ENCODE measurements at places on chromosomes 3 and 15. TPM values are rescaled to one million over a fixed set of nuclear protein-coding genes. Genes with fewer than 3 reads are reported as not detected.

Gene ZNF774
- 1.2 TPM for total RNA-seq

Gene HIGD2B
- total RNA-seq = 0.32 TPM

Gene MRPL3
- total RNA-seq = 168 TPM

Gene WDR93
- not detected for total RNA-seq

Gene KBTBD13
- total RNA-seq = not detected

GRCh38 chr3:869734-870133, 223.1 kb upstream of the CNTN6 start:
- no peak for DNase-seq
- H3K4me1 ChIP-seq = no peaks in the 10 kb centered on the region
- no peak overlapping the region for H3K4me3 ChIP-seq

- H3K27me3 ChIP-seq = no peaks in the 10 kb centered on the region
- peaks cover 44% of the 10 kb centered on the region for H3K4me1 ChIP-seq
- no peak overlapping the region for H3K27ac ChIP-seq
- peaks cover 2% of the 10 kb centered on the region for H3K36me3 ChIP-seq
- no peak overlapping the region for H3K4me3 ChIP-seq
Observed at GRCh38 chr3:113560831-113561623, 28.7 kb downstream of the SIDT1 start.

DNA sequence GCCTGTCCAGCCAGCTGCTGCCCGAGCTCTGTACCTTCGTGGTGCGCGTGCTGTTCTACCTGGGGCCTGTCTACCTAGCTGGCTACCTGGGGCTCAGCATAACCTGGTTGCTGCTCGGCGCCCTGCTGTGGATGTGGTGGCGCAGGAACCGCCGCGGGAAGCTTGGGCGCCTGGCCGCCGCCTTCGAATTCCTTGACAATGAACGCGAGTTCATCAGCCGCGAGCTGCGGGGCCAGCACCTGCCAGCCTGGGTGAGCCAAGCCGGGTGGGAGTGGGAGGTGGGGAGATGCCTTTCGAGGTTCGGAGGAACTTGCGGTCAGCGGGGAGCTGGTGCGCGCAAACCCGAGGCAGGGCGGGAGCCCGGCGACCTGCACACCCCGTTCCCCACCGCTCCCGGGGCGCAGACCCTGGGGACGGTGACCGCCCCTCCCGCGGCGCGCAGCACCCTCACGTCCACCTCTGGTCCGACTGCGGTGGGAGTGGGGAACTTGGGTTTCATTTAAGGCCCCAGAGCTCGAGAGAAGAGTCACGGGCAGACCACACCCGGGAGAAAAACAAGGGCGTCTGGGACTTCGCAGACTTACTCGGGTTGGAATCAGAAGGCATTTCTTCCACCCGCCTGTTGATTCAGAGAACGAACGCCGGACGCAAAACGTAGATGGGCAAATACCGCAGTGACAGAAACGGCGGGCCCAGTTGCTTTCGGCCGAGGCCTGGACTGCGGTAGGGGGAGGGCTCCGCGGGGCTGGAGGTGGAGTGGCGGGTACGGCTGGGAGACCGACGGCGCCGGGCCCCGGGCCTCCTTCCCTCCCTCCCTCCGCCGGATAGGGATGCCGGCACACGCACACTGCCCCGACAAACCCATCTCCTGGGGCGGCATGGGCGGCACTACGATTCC, 708 bp downstream of the ESYT3 start:
- peak overlapping the region; percentile 44 for H3K4me3 ChIP-seq
- peaks cover 42% of the 10 kb centered on the region for H3K27me3 ChIP-seq
- no peak overlapping the region for H3K27ac ChIP-seq
- DNase-seq = peak; percentile 14

DNA sequence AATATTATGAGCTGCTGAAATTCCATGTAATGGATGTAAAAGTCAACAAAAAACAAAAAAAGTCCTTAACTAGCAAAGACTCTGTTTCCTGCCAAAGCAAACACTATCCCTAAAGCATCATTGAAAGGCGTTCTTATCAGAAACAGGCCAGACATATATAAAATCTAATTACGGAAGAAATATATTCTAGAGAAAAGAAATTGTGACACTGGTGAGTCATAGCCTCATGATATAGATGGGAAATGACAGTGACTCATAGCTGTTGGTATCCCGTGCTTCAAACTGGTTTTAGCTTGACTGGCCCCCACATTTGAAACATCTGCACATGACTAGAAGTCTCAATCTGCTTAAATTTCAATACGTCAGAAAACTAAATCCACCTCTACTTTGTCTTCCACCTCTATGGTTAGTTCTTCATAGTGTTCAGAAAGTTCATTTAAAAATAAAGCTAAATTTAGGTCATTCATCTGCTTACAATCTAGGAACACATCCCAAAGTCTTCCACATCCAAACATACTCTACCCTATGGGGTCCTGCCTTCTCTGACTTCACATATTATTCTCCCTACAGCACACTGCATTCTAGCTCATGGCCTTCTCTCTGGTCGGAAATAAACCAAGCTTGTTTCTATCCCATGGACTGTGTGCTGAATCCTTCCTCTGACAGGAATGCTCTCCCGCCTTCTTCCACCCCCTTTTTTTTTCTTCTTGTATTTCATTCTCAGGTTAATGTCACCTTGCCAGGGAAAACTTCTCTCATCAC, 456.3 kb upstream of the ARRDC4 start:
- H3K27me3 ChIP-seq = no peaks in the 10 kb centered on the region
- H3K4me1 ChIP-seq = no peaks in the 10 kb centered on the region
- no peak overlapping the region for H3K27ac ChIP-seq
- no peak for DNase-seq
- no peaks in the 10 kb centered on the region for H3K36me3 ChIP-seq

- H3K4me3 ChIP-seq = no peak overlapping the region
- H3K27ac ChIP-seq = peak overlapping the region; percentile 55
- H3K36me3 ChIP-seq = peaks cover 21% of the 10 kb centered on the region
- H3K27me3 ChIP-seq = no peaks in the 10 kb centered on the region
- DNase-seq = no peak
- peaks cover 41% of the 10 kb centered on the region for H3K4me1 ChIP-seq
Observed at GRCh38 chr15:44296625-44297524, 8.4 kb downstream of the GOLM2 start.

DNA sequence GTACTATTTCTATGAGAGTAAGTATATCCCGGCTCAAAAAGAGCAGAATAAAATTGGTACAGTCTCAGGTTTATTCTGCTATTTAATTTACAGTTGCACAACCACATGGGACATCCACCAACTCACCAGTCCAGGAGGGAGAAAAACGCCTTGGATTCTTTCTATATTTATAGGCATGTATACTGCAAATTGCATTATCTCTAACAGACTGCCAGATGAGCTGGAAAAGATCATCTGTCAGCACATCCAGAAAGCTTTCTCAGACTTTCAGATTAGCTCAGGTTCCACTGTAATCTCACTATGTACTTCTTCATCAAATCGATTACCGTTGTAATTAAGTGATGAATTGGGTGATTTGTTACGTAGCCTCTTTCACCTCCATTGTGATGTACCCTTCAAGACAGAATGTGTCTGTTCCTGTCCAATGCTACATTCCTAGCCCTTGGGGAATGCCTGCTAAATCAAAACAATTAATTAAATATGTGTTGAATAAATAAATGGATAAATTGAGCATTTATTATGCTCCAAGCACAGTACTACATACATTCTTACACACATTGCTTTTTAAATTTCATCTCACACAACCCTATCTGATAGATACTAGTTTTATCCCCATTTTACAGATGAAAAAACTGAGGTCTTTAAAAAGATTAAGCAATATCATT, 38.1 kb upstream of the TMC3 start:
- no peak overlapping the region for H3K4me3 ChIP-seq
- H3K27me3 ChIP-seq = peaks cover 7% of the 10 kb centered on the region
- H3K36me3 ChIP-seq = no peaks in the 10 kb centered on the region
- H3K4me1 ChIP-seq = peaks cover 9% of the 10 kb centered on the region
- DNase-seq = no peak

- H3K4me1 ChIP-seq = peaks cover 2% of the 10 kb centered on the region
- H3K27me3 ChIP-seq = peaks cover 19% of the 10 kb centered on the region
- H3K36me3 ChIP-seq = no peaks in the 10 kb centered on the region
- no peak for DNase-seq
- no peak overlapping the region for H3K27ac ChIP-seq
Observed at GRCh38 chr3:194062830-194063229, 73.1 kb upstream of the HES1 start.

GRCh38 chr3:153970047-153970446, 151.1 kb upstream of the ARHGEF26 start:
- H3K4me1 ChIP-seq = no peaks in the 10 kb centered on the region
- H3K36me3 ChIP-seq = no peaks in the 10 kb centered on the region
- H3K4me3 ChIP-seq = no peak overlapping the region
- H3K27ac ChIP-seq = no peak overlapping the region
- peaks cover 7% of the 10 kb centered on the region for H3K27me3 ChIP-seq

DNA sequence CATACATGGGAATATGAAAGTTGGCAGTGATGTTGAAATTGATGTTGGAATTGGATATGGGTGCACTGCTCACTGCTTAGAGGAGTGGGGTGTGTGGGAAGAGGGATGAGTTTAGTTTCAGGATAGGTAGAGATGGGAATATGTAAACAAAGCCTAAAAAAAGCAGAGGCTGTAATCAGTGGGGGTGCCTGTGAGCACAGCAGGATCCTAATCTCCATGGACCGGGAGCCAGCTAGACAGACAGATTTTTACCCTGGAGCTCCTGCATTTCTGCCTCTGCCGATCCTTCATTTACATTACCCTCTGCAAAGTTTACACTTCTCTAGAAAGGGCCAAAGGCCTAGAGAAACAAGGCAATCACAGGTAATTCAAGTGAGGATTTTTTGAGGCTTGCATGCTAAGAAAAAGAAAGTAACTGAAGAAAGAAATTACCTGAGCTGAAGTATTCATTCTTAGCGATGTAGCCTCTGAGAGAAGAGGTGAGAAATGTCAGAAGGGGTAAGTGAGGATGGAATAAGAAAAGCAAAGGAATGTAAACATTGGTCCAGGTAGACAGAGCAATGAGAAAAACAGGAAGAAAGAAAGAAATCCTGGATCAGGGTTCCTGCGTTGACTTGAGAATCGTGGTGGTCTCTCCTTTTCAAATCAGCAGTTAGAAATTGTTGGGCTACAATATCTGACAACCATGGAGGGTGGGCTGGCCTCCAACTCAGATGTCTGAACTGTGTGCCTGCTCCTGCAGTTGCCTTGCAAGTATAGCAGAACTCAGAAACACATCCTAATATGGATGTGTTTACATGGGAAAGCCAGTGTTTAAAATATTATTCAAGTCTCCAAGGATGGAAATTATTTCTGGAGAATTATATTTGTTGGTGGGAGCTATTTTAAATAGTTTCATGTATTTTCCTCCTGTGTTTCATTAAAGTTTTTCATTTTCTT, 79.8 kb downstream of the CRTC3 start:
- no peaks in the 10 kb centered on the region for H3K27me3 ChIP-seq
- no peak overlapping the region for H3K27ac ChIP-seq
- peaks cover 14% of the 10 kb centered on the region for H3K36me3 ChIP-seq
- no peak overlapping the region for H3K4me3 ChIP-seq
- DNase-seq = no peak
- H3K4me1 ChIP-seq = peaks cover 16% of the 10 kb centered on the region

DNA sequence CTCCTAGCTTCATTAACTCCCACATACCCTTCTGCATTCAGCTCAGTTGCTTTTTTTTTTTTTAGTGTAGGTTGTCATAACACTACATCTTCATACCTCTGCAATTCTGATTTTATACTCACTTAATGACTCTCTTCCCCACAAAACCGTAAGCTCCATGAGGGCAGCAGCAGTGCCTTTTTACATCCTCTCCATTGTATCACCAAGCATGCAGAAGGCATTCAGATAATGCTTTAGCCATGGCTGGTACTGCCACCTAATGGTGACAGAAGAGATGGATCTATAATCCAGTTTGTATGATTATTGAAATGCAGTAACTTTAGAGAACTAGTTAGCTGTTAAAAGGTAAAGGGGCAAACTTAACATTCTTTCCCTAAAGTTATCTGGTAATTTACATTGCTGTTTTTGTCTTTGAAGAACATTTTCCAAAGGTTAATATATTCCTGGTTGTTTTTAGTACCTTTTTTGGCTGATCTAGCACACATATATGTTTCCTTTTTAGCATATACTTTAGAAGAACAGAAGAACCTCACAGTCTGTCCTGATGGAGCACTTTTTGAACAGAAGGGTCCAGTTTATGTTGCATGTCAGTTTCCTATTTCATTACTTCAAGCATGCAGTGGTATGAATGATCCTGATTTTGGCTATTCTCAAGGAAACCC, 36.8 kb downstream of the ATP1B3 start:
- H3K27ac ChIP-seq = peak overlapping the region; percentile 6
- no peak overlapping the region for H3K4me3 ChIP-seq
- peaks cover 59% of the 10 kb centered on the region for H3K36me3 ChIP-seq
- peak; percentile 67 for DNase-seq
- H3K4me1 ChIP-seq = peaks cover 4% of the 10 kb centered on the region

GRCh38 chr15:67006083-67007065, 59.0 kb upstream of the SMAD3 start:
- DNase-seq = no peak
- H3K27ac ChIP-seq = no peak overlapping the region
- no peaks in the 10 kb centered on the region for H3K27me3 ChIP-seq
- no peaks in the 10 kb centered on the region for H3K4me1 ChIP-seq
- no peak overlapping the region for H3K4me3 ChIP-seq
- H3K36me3 ChIP-seq = no peaks in the 10 kb centered on the region

DNA sequence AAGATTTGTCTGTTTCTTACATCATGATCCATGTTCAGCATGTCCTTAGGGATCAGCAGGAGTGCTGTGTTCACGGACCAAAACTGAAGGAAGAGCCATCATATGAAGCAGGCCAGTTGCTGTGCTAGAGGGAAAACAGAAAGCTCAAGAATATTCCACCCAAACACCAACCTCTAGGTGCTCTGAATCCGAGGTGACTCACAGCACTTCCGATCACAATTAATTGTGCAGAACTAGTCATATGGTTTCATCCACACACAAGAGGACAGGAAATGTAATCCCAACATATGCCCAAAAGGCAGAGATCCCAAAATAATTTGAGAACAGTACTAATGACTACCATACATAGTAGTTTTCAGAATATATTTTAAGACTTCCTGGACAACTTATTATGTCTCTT, 257.9 kb upstream of the KCNH8 start:
- H3K27ac ChIP-seq = no peak overlapping the region
- no peak for DNase-seq
- peaks cover 11% of the 10 kb centered on the region for H3K27me3 ChIP-seq
- no peak overlapping the region for H3K4me3 ChIP-seq
- H3K36me3 ChIP-seq = no peaks in the 10 kb centered on the region

- no peak for DNase-seq
- H3K4me1 ChIP-seq = no peaks in the 10 kb centered on the region
- H3K4me3 ChIP-seq = no peak overlapping the region
- no peak overlapping the region for H3K27ac ChIP-seq
- peaks cover 18% of the 10 kb centered on the region for H3K27me3 ChIP-seq
Observed at GRCh38 chr3:190004656-190005055, 116.0 kb downstream of the P3H2 start.

GRCh38 chr3:123152687-123153086, 49.1 kb upstream of the SEC22A start:
- H3K27ac ChIP-seq = peak overlapping the region; percentile 29
- no peaks in the 10 kb centered on the region for H3K4me1 ChIP-seq
- no peak overlapping the region for H3K4me3 ChIP-seq
- H3K36me3 ChIP-seq = peaks cover 46% of the 10 kb centered on the region
- no peak for DNase-seq

- peaks cover 23% of the 10 kb centered on the region for H3K4me1 ChIP-seq
- DNase-seq = no peak
- no peak overlapping the region for H3K27ac ChIP-seq
- H3K27me3 ChIP-seq = peaks cover 4% of the 10 kb centered on the region
- no peak overlapping the region for H3K4me3 ChIP-seq
Observed at GRCh38 chr3:124657138-124657537, 73.1 kb upstream of the UMPS start.

Data from activated CD8-positive, alpha-beta T cell treated with anti-CD3 and anti-CD28 coated beads for 36 hours (primary cell).